ENCODE measurements at places on chromosomes 4 and X.

DNA sequence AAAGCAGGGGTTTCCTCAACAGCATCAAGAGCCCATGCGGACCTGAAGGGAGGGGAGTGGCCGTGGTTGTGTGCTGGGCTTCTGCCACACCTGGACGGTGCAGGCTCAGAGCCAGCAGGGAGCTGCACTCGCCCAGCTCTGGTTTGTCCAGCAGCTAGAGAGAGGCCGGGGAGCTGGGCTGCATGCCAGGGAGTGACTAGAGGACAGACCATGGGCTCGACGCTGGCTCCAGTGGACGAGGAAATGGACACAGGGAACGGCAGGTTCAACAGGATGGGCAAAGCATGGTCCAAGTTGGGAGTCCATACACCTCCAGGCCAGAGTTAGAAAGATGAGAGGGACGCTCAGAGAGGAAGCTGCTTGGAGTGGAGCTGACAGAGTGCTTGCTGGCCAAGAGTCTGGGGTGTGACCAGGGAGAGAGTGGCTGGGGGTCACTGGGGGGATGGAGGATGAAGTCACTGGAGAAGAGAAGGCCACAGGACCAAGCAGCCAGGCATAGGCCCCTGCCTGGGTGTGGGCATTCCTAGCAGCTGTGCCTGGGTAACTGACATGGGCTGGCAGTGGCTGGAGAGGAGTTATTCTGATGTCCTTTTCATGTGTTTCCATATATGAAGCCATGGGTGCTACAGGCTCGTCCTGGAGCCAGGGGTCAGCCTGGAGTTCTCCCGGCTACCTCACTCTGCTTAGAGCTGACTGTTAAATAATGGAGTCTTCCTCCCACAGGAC lies 42.8 kb downstream of the HTT-AS start:
- DNase-seq = peak; percentile 9

DNA sequence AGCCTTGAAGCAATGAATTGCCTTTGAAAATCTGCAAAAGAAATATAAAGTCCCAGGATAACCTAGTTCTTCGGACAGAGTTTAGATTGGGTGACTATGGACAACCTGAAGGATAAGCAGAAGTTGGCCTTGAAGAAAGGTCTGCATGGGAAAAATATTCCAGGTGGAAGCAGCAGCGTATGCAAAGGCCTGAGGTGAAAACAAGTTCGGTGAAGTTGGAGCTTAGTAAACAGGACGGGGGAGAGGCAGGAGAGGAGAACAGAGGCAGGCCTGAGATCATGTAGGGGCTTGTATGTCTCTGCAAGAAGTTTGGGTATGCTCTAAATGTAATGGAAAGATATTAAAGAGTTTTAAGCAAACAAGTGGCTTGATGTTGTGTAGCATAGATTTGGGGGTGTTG lies 176.0 kb downstream of the ARHGAP24 start:
- no peak for DNase-seq

- no peak for DNase-seq
Observed at GRCh38 chr4:69518102-69518501, 22.4 kb upstream of the UGT2B4 start.

GRCh38 chrX:112840382-112841113 lies at the start of gene AMOT:
TSS of gene AMOT (minus strand) at chrX:112840831. CDS start at chrX:112823126, 17,705 bp downstream.
- DNase-seq = peak; percentile 91

- DNase-seq = no peak
Observed at GRCh38 chrX:24767557-24767956, 73.8 kb downstream of the POLA1 start.

GRCh38 chr4:123127218-123127617 lies 204.8 kb upstream of the NUDT6 start:
- peak; percentile 3 for DNase-seq
